SW 1271 (cell line): ENCODE measurements at places on chromosomes 11 and 22.

DNA sequence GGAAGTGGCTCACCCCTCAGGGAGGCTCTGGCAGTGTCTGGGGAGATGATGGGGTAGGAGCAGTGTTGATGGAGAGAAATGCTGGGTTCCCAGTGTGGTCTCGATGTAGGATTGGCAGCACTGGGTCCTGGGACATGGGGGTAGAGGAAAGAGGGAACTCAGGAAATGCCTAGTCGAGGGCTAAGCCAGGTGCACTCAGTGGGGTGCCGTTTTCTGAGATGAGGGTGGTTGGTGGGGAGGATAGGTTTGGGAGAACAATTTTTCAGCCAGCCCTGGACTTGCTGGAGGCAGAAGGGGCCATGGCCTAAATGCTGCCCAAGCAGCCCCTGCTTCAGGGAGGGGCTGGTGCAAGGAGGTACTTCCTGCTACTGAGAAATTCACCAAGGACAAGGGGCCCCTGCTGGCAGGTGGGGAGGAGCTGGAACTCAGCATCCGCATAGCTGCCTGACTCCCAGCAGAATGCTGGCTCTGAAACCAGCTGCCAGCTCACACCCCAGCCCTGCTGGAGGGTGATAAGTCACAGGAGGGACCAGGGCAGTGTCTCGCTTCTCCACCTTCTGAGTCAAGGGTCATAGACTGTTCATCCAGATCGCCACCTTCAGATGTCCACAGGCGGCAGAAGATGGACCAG is 6.0 kb downstream of the CCDC157 start:
- DNase-seq = no peak

DNA sequence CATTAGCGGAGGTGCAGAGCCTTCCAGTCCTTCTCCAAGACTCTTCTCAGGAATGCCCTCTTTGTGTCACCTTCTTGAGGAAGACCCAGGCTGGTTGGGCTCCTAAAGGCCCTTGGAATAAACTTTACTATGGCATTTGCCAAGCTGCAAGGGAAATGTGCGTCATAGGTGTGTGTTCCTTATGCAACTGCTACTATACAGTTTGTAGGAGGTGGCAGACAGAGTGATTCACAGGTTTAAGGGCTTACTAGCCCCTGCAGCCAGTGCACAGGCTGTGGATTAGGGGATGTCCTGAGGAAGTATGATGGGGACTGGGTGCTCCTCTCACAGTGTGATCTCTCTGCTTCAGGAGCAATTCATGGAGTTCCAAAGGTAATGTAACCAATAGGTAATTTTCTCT is 74.6 kb downstream of the TENM4 start:
- DNase-seq = no peak

- no peak for DNase-seq
Measured at GRCh38 chr11:105357764-105358163, 218.2 kb upstream of the CARD18 start.

DNA sequence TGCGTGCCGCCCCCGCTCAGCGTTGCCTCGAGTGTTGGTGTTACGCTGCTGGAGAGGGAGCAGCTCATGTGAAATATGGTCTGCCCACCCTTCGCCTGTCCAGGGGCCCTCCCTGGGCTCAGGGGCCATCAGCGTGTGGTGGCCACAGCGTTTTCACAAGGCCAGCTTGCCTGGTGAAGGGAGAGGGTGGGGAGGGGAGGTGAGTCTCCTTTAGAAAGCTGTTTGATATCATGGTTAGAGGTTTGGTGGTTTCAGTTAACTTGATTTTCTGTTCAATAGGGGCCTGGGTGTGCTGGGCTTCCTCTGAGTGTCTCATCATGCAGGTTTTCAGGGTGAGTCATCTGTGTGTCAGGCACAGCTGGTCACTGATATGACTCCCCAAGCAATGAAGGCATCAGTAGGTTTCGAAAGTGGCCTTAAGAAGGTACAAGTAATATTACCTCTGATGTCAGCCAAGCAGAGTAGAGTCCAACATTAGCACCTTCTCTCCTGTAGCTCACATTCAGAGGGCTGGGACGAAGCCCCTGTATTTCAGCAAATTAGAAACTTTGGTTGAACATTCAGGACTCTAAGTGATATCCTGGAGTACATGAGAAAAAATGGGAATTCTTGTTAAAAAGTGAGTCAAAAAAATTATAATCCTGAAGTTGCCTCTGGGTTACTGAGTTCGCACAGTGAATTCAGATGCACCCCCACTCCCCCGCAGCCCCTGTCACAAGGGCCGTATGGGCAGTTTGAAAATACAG is 172.5 kb downstream of the TBC1D22A start:
- DNase-seq = peak; percentile 66

GRCh38 chr11:80495116-80495515 is 1054.3 kb upstream of the TENM4 start:
- DNase-seq = no peak

DNA sequence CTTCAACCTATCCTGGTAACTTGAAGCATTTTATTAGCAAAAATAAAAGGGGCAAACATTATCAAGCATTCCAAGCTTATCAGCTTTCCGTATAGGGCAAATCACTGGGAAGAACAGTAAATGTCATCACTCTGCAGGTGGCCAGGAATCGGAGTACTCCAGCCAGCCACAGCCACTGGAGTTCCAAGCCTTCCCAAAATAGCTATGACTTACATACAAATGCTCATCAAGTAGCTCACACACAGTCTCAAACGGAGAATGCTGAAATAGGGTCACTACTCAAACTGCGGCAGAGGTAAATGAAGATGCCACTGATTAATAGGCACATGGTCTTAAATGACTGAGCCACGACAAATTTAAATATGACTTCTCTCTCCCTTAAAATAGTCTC is 2.1 kb downstream of the USP28 start:
- DNase-seq = no peak

DNA sequence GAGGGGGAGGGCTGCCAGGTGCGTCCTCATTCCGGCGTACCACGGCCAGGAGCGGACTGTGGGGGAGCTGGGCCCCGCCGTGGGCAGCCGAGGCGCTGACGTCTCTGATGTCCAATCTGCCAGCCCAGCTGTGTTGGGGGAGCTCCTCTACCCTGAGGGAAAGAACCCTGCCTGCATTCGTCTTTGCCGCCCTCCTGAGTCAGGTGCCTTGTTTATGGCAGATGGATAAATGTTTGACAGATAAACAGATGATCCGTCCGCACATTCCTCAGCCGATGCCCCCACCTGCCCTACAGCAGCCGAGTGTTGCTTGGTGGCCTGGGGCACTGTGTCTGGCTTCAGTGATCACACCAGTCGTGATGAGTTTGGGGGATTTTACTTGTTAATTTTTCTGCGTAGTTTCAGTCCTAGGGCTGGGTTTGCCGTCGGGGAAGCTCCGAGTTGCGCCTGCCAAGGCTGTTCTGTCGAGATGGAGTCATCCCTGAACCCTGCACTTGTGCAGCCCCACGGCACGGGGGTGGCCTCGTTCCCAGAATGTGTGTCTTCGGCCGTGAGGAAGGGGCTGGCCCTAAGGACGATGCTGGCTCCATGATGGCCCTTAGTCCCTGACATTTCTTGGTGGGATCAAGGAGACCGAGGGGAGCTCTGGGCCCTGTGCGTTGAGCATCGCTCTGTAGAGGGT is 1083.9 kb downstream of the BRD1 start:
- DNase-seq = no peak

DNA sequence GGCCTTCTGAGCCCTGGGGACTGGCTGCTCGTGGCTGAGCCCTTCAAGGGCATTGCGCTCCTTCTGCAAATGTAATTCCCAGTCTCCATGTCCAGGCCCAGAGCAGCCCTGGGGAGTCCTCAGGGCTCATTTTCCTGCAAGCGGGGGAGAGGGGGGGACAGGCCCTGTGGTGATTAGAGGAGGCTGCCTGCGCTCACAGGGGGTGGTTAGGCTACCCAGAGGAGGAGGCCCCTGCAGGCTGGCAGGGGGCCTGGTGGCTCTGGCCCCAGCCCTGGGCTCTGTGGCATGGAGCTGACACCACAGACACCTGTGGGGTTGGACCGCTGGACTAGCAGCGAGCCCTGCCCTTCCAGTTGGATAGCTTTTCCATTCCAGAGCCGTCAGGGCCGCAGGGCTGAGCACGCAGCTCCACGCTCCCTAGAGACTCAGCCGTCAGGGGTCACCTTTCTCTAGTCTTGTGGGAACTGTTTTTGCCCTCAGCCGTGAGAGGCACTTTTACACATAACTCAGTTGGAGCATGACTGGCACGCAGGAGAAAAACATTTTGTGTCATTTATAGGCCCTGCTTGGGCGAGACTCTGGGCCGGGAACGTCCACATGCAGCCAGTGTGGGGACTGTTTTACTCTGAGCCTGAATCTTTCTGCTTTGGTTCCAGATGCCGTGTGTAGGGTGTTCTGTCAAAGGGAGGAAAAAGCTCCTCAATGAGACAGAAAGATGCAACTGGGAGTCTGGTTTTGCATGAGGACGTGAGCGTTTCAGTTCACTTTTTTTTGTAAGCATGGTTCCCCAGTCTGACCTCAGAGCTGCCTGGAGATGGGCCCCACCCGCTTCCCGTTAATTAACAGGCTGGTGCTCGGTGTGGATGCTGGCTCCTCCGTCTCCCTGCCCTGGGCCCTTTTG is 58.1 kb downstream of the LRP5 start:
- DNase-seq = no peak

GRCh38 chr22:24583221-24584165 is 9.4 kb downstream of the LRRC75B start:
- no peak for DNase-seq

- no peak for DNase-seq
Measured at GRCh38 chr11:92251980-92252379, 27.4 kb downstream of the FAT3 start.

DNA sequence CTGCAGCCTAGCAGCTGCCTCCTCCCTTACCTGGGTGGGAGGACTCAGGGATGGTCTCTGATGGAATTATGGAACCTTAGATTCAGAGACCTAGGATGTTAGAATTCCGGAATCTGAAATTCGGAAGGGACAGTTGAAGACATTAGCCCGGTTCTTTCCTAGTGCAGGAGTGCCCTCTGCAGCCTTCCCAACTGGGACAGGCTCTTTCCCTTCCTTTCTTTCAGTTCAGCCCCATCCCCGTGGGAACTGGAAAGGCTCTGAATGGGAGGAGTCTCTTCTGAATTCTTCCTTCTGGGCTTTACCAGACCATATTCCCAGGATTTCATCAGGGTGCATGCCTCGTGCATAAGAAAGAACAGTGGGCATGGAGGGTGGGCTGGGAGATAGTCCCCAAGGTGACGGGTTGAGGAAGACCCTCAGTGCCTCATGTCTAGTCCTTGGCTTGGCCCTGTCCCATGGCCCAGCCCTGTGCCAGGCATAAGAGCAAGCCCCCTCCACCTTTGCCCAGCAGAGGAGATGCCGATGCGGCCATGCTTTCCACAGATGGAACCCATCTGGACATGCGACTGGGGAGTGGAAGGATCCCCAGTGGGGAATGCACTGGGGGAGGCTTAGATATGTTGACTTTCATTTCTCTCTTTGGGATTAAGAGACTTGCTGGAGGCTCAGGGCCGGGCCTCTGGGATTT is 14.4 kb downstream of the DNAJB13 start:
- DNase-seq = no peak

- DNase-seq = no peak
Measured at GRCh38 chr11:39165021-39165420, 2294.4 kb downstream of the LRRC4C start.

DNA sequence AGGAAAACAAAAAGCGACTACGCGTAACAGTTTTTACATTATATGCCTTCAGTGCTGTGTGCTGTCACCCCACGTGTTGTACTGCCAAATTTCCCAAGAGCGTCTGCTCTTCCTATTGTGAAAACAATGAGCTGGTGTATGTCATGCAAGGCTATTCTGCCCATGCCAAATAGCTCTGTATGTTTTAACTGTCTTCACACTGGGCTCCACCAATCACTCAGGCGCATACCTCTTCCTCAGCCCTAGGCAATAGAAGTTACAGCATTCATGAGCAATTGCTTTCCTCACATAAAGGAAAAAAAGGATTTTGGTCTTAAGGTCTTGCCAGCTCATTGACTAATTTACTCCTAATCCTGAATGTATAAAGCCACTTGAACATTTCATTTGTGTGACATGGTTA is 606.8 kb downstream of the NTM start:
- DNase-seq = no peak

- no peak for DNase-seq
Measured at GRCh38 chr11:116376054-116376453, 396.7 kb downstream of the BUD13 start.

- no peak for DNase-seq
Measured at GRCh38 chr22:19887256-19887985, 32.7 kb upstream of the GNB1L start.

DNA sequence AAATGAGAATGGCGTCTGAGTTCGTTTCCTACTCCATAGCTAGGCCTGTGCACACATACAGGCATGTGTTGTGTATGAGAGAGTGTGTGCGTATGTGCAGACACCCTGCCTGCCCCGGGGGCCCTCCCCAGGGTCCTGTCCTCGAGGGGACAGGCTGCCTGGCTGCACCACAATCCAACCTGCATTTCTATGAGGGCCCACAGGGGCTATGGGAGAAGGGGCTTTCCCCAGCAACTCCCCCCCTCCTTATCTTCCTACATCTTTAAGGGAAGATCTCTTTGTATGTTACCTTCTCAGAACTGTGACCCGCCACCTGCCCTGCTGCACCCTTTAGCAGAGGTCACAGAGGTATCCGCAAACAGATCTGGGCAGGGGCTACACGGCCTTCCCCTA is 14.9 kb downstream of the ADORA2A start:
- DNase-seq = no peak

- no peak for DNase-seq
Measured at GRCh38 chr22:31238057-31238456, 26.0 kb downstream of the LIMK2 start.

DNA sequence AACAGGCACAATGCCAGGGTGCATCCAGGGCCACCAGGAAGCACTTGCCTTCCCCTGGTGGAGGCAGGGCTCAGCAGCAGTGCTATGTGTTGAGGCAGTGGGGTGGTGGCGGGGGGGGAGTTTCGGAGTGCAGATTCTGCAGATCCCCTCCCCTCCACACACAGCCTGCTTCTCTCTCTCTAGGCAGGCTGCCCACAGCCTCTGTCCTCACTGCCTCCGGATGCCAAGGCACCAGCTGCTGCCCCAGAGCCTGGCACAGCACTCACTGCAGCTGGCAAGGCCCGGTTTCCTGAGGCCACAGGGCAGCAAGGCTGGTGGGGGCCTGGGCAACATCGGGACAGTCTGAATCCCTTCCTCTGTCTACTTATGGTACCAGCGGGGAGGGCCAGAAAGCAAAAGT is 35.8 kb downstream of the NRXN2 start:
- no peak for DNase-seq

GRCh38 chr22:22166941-22167713 is 77.5 kb upstream of the VPREB1 start:
- no peak for DNase-seq

- no peak for DNase-seq
Measured at GRCh38 chr11:122494221-122494620, 161.3 kb upstream of the UBASH3B start.
